ENCODE measurements at places on chromosomes 11 and 22.

DNA sequence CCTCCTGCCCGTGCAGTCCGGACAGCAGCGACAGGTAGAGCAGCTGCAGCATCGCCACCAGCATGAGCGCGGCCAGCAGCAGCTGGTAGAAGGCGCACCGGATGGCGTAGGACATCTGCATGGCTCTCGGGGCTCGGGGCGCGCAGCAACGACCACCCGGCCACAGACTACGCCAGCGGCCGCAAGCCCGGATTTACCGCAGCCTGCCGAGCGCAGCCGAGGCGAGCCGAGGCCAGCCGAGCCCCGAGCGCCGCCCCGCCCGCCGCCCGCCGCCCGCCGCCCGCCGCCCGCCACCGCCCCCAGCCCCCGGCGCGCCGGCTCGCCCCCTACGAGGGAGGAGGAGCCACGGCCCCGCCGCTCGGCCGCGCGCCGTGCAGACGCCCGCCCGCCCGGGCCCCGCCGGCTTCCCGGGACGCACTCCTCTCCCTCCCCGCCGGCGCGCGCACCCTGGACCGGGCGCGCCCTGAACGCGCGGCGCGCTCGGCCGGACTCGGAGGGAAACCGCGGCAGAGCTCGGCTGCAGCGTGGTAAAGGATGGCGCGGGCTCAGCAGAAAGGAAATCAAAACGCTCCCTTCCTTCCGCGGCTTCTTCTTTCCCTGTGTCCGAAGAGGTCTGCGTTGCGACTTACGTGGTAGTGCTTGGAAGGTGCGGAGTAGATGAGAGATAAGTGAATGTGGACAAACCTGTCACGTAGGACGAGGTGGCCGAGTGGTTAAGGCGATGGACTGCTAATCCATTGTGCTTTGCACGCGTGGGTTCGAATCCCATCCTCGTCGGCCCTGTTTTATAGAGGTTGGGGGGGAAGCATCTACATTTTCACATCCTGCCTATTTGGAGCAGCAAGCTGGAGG, at the start of gene B4GAT1:
B4GAT1 (minus strand) TSS at position 205 of the 852 bp plus-strand sequence; CDS start at position 121, 84 bp downstream.
- DNase-seq: peak; percentile 47

DNA sequence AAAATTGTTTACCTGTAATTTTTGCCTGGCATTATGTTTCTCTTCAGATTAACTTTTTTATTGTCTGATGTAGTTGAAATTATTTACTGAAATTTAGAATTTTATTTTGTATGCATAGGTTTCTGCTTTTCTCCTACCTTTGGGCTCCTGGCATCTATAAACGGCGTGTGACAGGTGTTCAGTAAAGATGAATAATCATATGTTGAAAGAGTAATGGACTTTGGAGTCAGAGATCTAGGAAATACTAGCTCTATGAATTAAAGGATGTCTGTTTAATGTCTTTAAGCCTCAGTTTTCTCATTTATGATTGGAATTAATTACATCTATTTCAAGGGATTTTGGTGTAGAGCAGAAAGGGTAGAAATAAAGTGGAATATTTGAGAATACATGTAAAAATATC, 7.2 kb upstream of the ANGPTL5 start:
- DNase-seq: no peak

- no peak for DNase-seq
These were observed 6.4 kb downstream of the HIPK3 start for GRCh38 chr11:33263549-33263948.

DNA sequence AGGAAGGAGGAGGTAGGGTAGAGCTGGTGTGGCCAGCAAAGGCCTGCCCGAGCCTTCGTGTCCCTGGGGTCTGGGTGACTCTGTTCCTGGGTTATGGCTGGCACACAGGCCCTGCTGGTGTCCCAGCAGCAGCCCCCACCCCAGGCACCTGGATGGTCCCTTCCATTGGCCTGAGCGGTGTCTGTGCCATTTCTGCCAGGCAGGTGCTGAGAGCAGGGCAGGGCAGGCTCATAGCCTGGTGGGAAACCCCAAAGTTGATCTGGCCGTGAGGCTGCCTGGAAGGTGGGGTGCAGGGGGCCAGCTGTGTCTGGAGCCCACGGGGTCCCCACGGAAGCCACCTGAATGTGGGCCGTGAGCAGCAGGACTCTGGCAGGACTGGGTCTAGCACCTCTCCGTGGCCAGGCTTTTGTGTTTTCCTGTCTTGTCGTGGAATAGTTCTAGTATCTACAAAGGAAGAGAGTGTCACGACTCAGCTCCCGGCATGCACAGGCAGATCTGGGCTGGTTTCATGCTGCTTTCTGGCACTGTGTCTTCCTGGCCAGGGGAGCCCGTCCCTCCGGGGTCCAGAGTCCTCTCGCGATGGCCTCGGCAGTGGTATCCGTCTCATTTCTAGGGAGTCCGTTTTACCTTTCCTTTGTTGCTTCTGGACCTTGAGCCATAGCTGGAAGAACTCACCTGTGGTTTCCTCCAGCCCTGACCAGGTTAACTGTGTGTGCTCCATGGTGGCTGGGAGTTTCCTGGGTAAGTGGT, 83.7 kb downstream of the KCNQ1 start:
- DNase-seq: no peak

GRCh38 chr11:86067009-86067850, 1.7 kb downstream of the PICALM start:
- DNase-seq: peak; percentile 68

GRCh38 chr11:62171261-62171723, 18.7 kb upstream of the SCGB1D1 start:
- peak; percentile 48 for DNase-seq

GRCh38 chr11:16204261-16204660, 152.1 kb downstream of the SOX6 start:
- DNase-seq: no peak

DNA sequence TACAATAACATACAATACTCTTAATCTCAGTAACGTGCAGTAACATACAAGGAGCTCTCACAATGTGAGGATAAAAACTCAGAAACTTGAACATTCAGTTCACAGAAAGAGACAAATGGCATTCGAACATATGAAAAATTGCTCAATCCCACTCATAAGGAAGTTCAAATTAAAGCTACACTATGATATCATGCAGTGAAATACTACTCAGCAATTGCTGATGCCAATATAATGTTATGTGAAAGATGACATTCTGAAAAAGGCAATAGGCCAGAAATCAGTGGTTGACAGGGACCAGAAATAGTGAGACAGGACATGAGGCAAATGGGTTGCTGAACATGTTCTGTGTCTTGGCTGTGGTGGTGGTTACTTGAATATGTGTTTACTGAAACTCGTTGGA, 33.7 kb upstream of the PITPNB start:
- no peak for DNase-seq

GRCh38 chr11:58134151-58134550, 8.8 kb upstream of the OR9I1 start:
- DNase-seq: no peak

- no peak for DNase-seq
These were observed 63.6 kb upstream of the PITPNB start for GRCh38 chr22:27982630-27983180.

DNA sequence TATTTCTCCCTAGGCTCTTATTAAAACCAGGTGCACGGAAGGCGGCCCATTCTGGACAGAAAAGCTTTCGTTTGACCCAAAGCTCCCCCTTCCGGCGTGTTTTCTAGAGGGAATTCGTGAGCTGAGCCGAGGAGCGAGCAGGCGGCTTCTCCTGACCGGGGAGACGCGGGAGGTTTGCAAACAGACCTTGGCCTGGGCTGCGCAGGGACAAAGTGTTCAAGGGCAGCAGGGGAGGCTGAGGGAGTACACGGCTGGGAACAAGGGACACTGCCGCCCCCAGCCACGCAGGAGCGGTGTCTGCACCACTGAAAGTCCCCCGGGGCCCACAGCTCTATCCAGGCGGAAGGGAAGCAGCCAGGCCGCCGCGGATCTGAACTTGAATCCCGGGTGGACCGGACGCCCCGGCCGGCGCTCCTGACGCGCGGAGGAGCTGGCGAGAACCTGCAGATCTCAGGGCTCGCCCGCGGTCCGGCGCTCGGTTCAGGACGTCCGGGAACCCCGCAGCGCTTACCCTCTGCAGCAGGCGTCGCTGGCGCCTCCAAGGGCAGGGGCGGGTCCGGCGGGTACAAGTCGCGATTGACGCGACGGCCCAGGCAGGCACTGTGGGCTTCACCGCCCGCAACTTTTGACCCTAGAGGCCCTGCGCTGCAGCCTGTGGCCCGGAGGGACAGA, 101.9 kb downstream of the WT1 start:
- no peak for DNase-seq

GRCh38 chr11:79122759-79123158, 318.1 kb downstream of the TENM4 start:
- DNase-seq: no peak

GRCh38 chr11:555227-555779, 5.2 kb downstream of the LMNTD2 start:
- no peak for DNase-seq

DNA sequence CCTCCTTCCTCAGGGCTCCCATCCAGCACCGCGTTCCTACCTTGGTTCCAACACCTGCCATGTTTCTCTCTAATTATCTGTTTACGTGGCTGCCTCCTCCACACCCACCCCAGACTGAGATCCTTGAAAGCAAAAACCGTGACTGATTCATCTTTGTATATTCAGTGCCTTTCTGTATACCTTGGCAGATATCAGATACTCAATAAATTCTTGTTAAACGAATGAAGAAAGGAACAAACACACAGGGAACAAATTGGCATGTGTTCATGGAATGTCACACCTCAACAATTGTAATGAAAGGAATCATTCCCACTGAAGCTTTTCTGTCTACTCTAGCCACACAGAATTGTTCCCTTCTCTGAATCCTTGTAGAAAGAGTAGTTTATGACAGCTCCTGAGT, 20.4 kb upstream of the LRRC55 start:
- DNase-seq: no peak

- no peak for DNase-seq
These were observed 642 bp upstream of the C11orf58 start for GRCh38 chr11:16737818-16738192.

DNA sequence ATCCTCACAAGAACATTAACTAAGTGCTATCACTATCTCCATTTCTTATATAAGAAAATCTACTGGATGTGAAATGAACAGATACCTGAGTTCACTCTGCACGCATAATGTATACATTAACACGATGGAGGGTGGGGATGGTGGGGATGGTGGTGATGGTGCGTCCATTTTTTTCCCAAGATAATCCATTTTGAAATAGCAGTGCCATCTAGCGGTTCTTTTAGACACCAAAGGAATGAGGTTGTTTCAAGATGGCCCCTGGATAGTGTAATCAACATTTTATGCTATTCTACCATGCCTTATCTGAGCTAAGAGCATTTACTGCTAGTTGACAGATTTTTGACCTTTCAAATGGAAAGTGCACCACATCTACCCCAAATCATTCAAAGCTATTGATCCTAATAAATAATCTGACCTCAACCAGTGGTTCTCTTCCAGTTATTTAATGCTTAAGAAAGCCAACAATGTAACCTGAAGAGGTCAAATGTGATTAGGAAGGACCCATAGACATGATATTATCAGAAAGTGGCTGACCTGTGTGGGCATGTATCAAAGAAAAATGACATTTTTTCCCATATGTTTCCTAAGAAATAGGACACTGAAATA, 714.7 kb upstream of the TENM4 start:
- no peak for DNase-seq

- DNase-seq: peak; percentile 9
These were observed 649 bp downstream of the SELENOO start for GRCh38 chr22:50201191-50202129.

DNA sequence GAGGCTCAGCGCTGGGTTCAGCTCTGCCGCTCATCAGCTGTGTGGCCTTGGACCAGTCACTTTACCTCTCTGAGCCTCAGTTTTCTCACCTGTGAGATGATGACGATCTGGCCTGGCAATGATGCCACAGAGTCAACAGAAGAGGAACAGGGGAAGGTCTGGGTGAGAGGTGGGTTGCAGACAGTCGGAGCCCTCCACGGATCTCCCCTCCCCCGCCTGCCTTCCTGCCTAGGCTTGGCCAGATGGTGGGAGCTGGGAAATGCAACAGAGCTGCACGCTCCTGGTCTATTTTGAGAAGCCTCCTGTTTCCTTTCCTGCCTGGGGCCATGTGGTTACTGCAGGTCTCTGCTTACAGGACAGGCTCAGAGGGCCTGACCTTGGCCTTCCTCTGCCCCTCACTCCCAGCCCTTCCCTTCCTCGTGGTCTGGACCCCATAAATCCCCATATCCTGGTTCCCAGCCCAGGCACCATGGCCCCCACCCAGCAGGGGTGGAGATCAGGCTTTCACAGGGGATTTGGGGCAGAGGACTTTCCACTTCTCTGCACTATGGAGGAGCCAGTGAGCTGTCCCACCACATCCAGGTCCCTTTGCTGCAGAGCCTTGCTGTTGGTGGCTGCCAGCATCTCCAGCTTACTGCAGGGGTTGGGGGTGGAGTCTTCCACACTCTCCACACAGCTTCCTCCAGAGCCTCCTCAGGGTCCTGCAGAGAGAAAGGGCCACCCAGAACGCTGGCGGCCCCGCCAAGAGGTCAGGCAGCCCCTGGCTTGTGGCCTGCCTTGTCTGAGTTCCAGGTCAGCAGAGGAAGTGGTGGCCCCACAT, 46.9 kb downstream of the C11orf96 start:
- no peak for DNase-seq

- DNase-seq: no peak
These were observed 120.8 kb upstream of the SLC5A12 start for GRCh38 chr11:26842478-26843282.

DNA sequence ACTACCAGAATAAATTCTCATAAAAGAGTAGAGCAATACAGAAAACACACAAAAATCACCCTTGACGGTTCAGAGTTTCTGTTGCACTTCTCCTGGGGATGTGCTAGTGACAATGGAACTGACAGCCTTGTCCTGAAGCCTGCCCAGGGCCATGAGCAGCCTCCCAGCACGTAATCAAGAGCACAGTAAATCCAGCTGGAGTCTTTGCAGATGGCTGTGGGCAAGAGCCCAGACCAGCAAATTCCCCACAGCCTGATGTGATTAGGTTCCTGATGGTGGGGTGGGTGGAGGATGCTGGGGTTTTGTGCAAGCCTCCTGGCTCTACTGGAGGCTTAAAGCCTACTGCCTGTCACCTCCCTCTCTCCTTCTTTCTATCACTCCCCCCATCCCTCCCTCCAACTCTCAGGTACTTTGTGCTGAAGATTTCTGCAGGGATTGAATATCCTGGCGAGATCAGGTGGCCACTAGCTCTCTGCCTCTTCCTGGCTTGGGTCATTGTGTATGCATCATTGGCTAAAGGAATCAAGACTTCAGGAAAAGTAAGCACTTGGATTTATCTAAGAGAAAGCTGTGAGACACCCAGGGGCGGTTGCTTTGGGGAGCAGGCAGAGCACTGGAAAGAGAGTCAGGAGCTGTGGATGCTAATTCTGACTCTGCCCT, 18.1 kb downstream of the SLC6A5 start:
- DNase-seq: no peak

GRCh38 chr22:32334660-32335365, 22.9 kb upstream of the RFPL3 start:
- DNase-seq: no peak

GRCh38 chr11:128898580-128899344, 7.6 kb downstream of the KCNJ5 start:
- DNase-seq: no peak

GRCh38 chr11:111428113-111428876, 49.2 kb upstream of the POU2AF1 start:
- DNase-seq: no peak

GRCh38 chr11:121557348-121557747, 104.6 kb upstream of the SORL1-AS1 start:
- DNase-seq: no peak

- DNase-seq: no peak
These were observed 127.2 kb upstream of the SLC5A12 start for GRCh38 chr11:26849036-26849435.
